ENCODE measurements at places on chromosomes 4 and X.

GRCh38 chr4:68148800-68149685 is 19.4 kb upstream of the TMPRSS11F start:
- no peak for DNase-seq

GRCh38 chrX:132983496-132983895 is 25.1 kb upstream of the HS6ST2 start:
- no peak for DNase-seq

DNA sequence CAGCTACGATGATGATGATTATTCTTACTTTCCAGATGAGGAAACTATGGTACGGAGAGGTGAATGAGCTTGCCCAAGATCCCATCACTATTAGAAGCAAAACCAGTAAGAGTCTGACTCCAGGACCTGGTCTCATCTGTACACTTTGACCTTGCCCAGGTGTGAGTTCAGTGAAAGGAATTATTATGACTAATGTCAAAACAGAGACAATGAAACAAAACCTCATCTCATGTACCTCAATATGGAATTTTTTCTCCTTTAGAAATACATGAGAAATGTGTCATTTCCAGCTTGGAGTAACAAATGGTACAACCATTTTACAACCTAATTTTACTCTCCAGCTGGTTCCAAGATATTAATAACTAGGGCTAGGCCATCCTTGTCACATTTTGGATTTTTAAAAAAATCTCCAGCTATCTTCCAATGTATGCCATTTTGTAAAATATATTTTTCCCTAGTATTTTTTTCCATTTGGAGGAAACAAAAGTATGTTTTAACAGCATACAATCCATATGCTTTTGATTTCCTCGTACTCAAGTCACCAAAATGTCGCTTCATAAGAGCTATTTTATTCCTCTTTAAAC is 213.8 kb downstream of the PTTG2 start:
- DNase-seq, result no peak

DNA sequence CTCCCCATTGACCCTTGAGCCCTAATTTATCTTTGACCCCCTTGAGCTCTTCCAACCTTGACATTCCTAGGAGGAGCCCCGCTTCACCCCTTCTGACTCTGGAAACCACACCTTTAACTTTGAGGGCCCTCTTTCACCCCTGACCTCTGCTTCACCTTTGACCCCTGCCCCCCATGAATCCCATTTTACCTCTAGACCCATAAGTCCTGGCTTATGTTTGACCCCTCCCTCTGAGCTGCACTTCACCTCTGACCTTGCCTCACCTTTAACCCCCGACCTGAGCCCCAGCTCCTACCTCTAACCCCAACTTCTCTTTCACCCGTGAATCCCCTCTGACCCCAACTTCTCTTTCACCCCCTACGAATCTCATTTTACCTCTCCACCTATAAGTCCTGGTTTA is 169.7 kb downstream of the THOC2 start:
- no peak for DNase-seq

DNA sequence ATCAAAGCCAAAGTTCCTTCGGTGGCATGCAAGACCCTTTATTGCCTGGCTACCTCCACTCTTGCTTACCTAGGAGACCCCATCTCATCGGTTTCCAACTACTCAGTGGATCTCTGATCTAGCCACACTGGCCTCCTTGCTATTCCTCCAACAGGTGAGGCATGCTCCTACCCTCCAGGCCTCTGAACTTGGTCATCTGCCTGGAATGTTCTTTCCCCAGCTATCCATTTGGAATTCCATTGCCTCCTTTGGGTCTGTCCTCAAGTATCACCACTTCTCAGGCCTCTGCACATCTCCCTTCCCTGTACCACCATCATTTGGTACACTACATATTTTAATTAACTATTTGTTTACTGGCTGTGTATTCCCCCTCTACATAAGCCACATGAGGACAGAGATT is 11.2 kb downstream of the LGI2 start:
- no peak for DNase-seq

- no peak for DNase-seq
Measured at GRCh38 chrX:103817502-103817901, 14.6 kb downstream of the RAB9B start.

DNA sequence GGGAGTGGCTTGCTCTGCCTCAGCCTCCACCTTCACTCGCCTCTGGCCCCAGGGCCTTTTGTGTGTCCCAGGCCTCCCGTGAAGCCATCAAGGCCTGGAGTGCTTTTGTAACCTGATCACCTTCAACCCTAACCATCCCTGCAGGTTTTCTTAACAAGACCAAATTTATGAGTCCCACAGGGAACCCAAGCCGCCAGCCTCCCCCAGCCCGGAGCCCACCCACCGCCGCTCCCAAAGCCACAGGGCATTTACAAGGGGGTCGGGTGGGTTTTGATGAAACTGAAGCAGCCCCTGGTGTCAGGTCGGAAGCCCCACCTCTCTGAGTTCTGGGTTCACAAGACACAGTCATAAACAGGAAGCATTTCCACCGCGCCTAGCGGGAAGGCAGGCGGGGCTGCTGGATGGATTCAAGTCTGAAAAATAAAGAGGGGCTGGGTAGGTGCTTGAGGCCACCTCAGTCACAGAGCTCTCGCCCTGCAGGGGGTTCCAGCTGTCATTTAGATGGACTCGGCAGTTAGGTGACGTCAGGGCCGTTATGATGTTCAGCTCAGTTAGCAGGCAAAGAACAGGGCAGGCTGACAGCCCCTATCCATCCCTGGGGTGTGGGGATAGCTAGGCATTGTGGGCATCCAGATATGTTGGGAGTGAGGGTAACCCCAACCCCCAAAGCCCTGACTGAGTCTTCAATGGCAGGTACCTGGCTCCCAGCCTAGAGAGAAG is 128.5 kb downstream of the BCOR start:
- no peak for DNase-seq

DNA sequence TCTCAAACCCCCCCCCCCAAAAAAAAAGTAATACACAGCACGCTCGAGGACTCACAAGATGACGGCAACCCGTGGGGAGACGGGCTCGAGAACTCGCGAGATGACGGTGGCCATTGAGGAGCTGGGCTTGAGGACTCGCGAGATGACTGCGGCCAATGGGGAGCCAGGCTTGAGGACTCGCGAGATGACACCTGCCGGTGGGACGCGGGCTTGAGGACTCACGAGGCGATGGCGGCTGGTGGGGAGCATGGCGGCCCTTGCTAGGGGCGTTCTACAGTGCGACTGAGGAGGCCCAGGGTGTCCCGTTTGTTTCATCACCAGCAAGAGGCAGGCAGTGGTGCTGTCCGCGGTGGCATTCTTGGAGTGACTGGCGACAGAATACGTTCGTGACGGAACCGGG is 172.4 kb upstream of the MAGEB16 start:
- no peak for DNase-seq

Measured in stimulated activated CD4-positive, alpha-beta T cell treated with anti-CD3 and anti-CD28 coated beads, TNF-alpha, amount 100 ng/mL, for 4 hours (primary cell).